ENCODE measurements at places on chromosomes 1 and 21.
A peak's percentile ranks its signal among the peaks of the same experiment; 100 is the strongest.

- DNase-seq: no peak
These were observed 28.6 kb upstream of the PIGC start for GRCh38 chr1:172472495-172472894.

- no peak for DNase-seq
These were observed 89.2 kb downstream of the ADARB1 start for GRCh38 chr21:45163413-45164123.

- no peak for DNase-seq
These were observed 16.7 kb downstream of the ITPKB start for GRCh38 chr1:226722240-226722900.

DNA sequence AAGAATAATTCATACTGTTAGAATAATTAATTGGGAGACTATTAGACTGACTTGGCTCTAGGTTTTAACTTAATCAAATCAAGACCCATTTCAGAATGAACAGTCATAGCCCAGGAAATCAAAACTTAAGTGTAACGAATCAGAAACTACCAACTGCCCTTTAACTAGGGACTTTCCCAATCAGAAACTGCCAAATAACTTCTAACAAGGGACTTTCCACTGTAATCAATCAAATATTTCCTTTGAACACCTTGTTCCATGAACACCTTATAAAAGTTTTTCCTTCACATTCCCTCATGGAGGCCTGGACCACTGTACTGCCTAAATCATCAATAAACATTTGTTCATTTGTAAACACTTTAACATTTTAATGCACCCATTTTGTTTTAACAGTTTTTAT lies 1054.7 kb upstream of the TMPRSS15 start:
- no peak for DNase-seq

DNA sequence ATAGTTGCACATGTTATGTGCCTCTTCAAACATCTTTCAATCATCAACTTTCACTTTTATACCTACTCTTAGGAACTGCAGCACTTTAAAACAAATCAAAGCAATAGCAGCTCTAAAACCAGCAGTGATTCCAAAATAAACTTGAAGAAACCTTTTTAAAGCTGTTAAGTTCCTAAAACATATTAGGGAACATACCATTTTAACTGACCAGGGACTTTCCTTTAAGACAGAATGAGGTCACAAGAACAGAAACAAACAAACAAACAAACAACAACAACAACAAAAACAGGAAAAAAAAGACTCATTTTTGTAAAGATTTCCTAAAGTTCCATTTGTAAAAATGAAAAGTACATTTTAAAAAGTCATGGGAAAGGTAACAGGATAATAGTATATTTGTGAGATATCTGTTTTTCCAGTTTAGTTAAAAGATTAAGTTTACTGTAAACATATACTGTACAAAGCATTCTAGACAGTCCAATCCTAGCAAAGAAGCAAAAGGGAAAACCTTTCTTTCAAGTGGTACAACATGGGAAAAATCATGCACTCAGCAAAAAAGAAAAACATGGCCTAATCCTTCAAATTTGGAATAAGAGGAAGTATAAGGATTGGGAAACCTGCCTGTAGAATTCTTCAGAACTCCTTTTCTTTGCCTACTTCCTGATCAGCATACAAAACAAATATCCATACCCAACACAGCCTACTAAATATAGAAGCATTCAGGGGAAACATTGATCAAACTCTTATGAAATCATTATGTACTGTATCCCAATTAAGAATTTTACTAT lies 45.5 kb downstream of the EPS15 start:
- no peak for DNase-seq

DNA sequence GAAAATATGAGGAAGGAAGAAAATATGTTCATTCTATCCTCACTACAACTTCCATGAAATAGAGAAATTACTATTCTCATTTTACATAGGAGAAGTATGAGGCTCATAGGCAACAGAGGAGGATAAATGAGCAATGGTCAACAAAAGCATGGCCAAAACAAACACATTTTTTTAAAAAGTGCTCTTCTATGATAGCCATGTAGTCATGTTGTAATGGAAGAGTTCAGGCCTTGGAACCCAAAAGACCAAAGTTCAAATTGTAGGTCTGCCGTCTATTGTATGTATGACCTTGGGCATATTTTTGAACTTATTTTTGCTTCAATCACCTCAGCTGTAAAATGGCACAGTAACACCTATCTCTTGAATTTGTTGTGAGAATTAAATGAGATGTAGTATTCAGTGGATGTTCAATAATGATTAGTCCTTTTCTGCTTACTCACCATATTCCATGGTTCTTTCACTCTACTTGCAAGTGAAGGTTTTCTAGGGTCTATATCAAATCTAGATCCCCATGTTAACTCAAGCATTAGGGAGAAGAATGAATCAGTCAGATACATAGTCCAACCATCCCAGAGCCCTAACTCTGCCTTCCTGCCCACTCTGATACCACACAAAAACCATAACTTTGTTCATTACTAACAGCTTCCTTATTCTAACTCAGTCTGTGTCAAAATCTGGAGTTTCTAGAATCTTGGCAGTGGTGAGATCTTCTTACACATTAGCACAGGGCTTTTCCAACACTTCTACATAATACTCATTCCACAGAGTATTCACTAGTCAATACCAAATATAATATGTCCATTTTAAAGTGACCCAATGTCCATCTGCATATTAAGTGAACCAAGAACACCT lies 353.2 kb downstream of the PLPP3 start:
- no peak for DNase-seq

- DNase-seq: peak; percentile 7
These were observed 502 bp upstream of the SLC35A3 start for GRCh38 chr1:99969260-99969728.

DNA sequence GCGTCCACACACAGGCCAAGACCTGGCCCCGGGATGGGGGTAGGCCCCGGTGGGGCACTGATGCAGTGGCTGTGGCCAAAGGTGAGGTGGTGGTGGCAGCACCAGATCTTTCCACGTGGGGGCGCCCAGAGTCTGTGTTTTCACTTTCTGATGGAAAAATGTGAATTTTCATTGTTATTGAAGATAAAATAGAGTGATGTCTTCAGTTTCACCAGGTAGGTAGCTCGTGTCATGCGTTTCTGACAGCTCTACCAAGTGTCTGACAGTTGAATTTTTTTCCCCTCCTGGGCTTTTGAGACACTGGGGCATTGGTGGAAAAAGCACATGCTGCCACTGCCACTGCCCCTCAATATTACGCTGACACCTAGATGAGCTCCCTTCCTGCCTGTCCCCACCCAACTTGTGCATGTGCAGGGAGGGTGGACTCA lies 40.0 kb upstream of the MAGOH start:
- peak; percentile 69 for DNase-seq
